GM19239 (cell line): ENCODE measurements at places on chromosomes 2 and 18.

DNA sequence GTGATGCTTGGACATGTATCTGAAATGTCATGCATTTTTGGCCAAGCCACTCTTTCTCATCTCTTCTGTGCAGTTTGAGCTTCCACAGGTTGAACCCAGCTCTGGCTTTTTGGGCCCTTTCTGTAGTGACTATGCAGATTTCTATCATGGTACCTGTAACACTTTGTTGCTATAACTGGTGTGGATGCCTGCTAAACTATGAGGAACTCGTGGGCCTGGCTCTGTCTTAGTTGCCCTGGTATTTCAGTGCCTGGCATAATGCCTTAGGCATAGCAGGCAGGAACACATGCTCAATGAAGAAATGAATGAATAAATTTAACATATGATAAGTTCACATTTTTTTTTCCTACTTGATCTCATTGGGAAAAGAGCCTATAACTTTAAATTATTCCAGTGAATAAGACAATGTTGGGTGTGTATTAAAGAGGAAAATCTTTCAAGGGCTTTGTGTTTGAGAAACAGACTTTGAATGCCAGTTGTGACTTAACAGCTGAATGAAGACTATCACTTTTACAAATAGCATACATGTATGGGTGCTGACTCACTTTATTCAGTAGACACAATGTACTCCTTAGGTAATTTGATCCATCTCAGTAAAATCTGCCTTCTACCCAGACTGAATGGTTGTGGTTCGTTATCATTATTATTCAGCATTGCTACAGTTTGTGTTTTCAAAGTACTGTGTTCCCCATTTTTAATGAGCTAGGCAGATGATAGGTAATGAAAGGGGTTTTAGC lies 86.4 kb upstream of the MAP4K3 start:
- no peak for DNase-seq

- DNase-seq: no peak
Measured at GRCh38 chr2:162149940-162150339, 2.1 kb downstream of the GCG start.

GRCh38 chr2:238320648-238321281 lies 447 bp downstream of the TRAF3IP1 start:
- DNase-seq: no peak

GRCh38 chr2:48249025-48249424 lies 280.9 kb upstream of the STON1 start:
- no peak for DNase-seq

GRCh38 chr2:99395589-99396130 lies 58.5 kb downstream of the EIF5B start:
- no peak for DNase-seq

DNA sequence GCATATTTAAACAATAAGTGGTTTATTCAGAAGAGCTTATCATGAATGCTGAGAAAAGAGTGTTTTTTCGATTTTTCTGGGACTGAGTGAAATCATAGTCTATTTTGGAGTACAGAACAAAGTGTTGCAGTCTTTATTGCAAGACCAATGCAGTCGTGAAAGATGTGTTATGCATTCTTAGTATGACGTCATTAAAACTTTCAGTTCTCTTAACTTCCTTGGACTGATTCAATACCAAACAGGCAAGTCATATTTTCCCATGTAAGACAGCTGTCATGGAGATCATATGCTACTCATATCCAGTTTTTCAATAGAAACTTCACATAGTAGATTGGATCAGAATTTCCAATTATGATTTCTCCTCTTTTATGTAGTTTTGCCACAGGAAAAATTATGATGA lies 92.6 kb downstream of the RIT2 start:
- no peak for DNase-seq

- DNase-seq: no peak
Measured at GRCh38 chr2:24559473-24560113, 68.5 kb downstream of the NCOA1 start.
